ENCODE measurements at places on chromosomes 7 and 10. TPM values are rescaled to one million over a fixed set of nuclear protein-coding genes. Genes with fewer than 3 reads are reported as not detected.

OPALIN gene
- total RNA-seq = not detected

INMT gene
- not detected for total RNA-seq

MOGAT3 gene
- total RNA-seq = not detected

GRID1 gene
- total RNA-seq = 0.26 TPM

BAMBI gene
- total RNA-seq = 9.3 TPM

SRRT gene
- 148 TPM for total RNA-seq

STYXL1 gene
- 50.8 TPM for total RNA-seq

CUBN gene
- 0.15 TPM for total RNA-seq

MGMT gene
- total RNA-seq = 6.2 TPM

NOC3L gene
- total RNA-seq = 20.9 TPM
